AG09319 (cell line): ENCODE measurements at places on chromosomes 2 and 18.

GRCh38 chr2:135839713-135840112 is 2.7 kb upstream of the LCT start:
- DNase-seq: peak; percentile 66

GRCh38 chr2:26925100-26925791 is 45.2 kb upstream of the MAPRE3 start:
- no peak for DNase-seq

DNA sequence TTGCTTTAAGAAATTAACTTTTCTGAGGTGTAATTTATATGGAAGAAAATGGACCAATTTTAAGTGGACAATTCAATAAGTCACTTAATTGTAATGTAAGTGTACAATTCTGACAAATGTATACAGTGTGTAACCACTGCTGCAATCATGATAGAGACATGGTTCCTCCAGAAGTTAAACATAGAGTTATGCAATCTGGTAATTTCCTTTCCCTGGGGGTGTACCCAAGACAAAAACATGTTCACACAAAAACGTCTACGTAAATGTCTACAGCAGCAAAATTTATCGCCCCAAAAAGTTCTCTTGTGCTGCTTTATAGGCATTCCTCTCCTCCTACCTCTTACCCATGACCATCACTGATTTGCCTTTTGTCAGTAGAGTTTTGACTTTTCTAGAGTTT is 141.5 kb downstream of the AQP4 start:
- DNase-seq: no peak

- no peak for DNase-seq
Measured at GRCh38 chr2:117763804-117764203, 50.7 kb upstream of the DDX18 start.

DNA sequence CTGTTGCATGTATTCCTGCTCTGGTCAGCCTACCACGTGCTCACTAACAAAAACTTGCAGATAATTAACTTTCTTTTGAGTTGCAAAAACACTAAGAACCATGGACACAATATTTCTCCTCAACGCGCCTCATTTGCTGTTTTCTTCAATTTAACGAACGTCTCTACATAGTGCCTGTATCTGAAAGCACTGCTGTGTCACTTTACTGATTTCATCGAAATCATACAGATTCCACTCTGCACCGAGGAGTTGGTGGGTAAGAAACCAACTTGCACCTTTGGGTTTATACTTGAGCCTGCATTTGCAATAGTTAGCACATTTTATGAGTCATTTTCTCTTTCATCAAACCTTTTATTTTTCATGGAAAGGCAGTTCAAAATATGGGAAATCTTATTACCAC is 145.8 kb downstream of the DCDC2C start:
- no peak for DNase-seq

DNA sequence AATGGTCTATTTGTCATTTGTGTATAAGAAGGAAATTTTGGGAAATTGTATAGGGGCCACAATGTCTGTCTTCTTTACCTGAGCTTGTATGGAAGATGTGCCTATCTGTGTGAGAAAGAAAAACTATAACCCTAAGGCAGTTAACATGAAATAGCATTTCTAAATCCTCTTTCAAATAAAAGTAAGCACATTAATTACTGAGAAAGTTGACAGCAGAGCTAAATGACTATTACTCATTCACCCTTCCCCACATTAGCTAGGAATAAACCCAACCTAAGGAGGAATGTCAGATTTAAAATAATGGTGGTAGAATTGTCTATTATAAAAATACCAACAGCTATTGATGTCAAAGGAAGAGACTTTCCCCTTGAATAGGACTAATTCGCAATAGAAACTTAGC is 56.2 kb downstream of the SLC38A11 start:
- no peak for DNase-seq

DNA sequence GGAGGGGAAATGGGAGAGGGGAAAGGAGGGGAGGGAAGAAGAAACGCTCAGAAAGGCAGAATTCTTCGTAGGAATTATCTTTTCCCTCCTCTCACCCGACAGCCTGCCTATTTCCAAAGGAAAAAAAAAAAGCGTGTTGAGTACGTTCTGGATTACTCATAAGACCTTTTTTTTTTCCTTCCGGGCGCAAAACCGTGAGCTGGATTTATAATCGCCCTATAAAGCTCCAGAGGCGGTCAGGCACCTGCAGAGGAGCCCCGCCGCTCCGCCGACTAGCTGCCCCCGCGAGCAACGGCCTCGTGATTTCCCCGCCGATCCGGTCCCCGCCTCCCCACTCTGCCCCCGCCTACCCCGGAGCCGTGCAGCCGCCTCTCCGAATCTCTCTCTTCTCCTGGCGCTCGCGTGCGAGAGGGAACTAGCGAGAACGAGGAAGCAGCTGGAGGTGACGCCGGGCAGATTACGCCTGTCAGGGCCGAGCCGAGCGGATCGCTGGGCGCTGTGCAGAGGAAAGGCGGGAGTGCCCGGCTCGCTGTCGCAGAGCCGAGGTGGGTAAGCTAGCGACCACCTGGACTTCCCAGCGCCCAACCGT is at the start of gene GAD1:
GAD1 (plus strand) TSS at position 384 of the 589 bp plus-strand sequence. CDS start 1,705 bp downstream, outside the sequence.
- DNase-seq: peak; percentile 15

GRCh38 chr2:212945526-212945925 is 205.9 kb downstream of the IKZF2 start:
- DNase-seq: no peak

GRCh38 chr2:220781622-220782241 is 790.4 kb downstream of the EPHA4 start:
- DNase-seq: no peak

GRCh38 chr2:74162951-74163350 is 15.2 kb upstream of the BOLA3 start:
- no peak for DNase-seq

DNA sequence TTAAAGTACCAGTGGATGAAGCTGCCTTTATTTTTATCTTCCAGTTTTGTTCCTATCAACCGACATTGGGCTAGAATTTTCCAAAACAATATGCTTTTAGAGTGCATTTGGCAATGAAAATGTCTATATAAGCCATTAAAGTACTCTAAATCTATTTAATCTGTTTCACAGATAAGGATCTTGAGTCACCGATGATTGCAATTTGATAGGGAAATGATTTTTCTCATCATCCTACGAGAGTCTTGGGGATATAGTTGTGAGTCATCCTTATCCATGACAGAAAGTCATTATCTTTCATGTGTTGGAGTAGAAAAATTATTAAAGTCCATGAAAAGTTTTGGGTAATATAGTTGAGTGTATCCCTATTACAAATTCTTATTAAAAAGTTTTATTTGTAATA is 26.1 kb downstream of the SLC39A10 start:
- DNase-seq: no peak

GRCh38 chr2:55141572-55142413 is 90.3 kb downstream of the CLHC1 start:
- DNase-seq: no peak
